ENCODE measurements at places on chromosomes 5 and 9.

- no peak for DNase-seq
These were observed 11.8 kb downstream of the DMXL1 start for GRCh38 chr5:119082691-119083090.

- DNase-seq, result no peak
These were observed 18.7 kb upstream of the ADAM19 start for GRCh38 chr5:157594257-157594656.

DNA sequence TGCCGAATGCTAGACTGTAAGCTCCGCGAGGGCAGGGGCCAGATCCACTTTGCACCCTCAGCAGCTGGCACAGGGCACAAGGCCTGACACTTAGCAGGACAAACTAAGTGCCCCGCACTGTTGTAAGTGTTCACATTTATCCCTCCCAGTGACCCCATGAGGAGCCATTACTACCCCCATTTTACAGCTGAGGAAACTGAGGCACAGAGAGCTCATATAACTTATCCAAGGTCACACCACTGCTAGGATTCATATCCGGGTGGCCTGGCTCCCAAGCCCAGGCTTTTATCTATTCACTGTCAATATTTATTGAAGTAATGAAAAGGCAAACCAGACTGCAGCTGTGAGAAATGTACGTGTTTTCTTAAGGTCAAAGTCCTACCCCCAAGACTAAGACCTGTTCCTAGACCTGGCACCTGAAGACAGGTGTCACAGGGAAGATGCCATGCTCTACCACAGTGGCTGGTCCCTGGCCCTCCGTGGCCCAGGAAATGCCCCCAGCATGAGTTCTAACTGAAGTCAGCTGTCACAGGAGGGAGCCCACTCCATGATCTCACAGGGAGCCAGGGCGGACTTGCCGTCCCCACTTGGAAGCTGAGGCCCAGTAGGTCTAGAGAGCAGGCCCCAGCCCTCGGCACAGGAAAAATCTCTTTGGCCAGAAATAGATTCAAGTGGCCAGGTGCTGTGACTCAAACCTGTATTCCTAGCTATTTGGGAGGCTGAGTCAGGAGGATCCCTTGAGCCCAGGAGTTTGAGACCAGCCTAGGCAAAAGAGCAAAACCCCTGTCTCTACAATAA is 74.7 kb upstream of the IL17B start:
- DNase-seq, result no peak

DNA sequence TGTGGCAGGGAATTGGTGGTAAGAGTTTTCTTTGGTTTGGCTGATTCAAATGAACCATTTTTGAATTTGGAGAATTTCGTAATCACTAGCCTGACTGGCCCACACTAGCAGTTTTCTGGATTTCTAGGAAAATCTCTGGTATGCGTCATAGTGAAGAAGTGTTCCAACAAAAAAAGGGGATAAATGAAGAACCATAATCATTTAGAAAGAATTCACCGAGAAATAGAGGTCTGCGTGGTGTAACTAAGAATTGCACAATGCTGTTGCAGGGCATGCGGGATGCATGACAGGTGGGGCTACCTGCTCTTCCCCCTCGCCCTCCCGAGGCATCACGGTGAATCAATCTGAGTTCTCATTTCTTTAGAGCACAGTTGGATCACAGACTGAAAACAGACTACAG is 232.3 kb upstream of the PAPPA start:
- no peak for DNase-seq

- no peak for DNase-seq
These were observed 40.1 kb downstream of the IQGAP2 start for GRCh38 chr5:76443066-76443800.

DNA sequence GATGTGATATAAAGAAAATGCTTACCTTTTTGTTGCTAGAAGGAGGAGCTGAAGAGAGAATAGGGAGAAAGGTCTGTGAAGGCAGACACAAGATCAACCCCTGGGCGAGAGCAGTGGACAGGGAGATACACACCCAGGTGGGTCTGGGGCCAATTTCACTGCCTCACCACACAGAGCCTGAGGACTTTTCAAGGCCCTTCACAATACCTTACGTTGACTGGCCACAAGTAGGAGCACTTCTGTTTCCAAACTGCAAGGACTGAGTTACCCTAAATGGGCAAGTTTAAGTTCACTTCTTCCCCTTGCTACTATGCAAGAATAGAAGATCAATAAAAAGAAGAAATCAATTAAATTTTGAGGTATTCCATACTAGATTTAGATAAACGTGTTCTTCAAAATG is 174.5 kb upstream of the SLC12A2 start:
- DNase-seq, result peak; percentile 12

DNA sequence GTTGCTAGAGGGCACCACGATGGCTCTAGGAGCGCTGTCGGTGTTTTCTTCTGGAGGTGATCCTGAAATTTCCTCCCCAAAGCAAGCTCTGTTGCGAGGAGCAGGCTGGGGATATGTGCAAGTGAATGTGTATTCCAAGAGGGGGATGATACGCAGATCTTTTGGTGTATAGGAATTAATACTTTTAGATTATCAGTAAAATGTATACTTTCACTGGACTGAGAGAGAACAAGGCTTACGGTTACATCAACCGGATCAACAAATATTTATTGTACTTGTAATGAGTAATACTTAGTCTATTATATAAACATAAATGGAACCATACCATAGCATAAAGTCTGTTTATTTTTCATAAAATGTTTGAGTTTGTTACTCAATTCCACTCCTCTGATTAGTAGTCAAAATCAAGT is 632 bp upstream of the PRKAA1 start:
- no peak for DNase-seq

DNA sequence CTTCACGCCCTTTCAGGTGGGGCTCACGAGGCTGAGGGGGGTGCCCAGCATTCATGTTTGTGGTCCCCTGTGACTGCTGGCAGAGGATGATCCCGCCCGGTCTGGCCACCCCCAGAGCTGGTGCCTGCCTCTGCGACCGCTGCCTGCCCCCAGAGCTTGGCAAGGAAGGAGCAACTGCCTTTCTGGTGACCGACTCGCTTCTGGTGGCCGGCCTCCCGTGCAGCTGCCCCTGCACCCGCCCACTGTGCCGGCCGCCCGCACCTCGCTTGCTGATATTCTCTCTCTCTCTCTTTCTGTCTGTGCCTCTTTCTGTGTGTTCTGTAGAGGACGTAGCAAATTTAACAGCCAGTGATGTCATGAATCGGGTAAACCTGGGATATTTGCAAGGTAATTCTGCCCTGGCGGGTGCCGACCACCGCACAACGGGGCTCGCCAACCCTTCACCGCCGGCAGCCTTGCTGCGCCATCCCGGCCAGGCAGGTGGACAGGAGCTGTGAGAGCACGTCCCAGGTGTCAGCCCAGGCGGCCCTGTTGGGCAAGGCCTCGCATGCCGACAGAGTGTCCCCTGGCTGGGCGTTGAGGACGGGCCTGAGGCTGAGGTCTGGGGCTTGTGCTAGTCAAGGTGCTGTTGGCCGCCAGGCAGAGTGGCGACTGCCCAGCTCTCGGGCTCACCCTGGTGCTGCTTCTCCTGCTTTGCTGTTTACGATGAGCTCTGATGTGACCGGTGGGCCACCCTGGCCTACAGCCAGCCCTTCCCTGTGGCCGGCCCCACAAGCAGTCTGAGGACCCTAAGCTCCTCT is 86.0 kb downstream of the KCNT1 start:
- DNase-seq, result no peak

GRCh38 chr5:6446042-6446441 is 2.6 kb upstream of the UBE2QL1 start:
- no peak for DNase-seq

DNA sequence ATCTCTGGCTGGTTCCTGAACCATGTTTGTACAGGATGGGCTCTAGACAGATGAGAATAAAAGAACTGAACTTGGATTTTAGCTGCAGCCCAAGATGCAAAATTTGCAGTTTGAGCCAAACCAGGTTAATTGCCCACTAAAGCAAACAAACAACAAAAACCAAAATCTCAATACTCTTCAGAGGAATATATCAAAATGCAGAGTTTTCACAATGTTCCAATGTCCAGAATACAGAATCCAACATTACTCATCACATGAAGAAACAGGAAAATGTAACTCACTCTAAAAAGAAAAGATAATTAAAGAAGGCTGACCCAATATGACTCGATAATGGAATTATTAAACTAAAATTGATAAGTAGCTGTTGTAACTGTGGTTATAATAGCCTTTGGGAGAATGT is 20.4 kb downstream of the FOXI1 start:
- DNase-seq, result no peak

DNA sequence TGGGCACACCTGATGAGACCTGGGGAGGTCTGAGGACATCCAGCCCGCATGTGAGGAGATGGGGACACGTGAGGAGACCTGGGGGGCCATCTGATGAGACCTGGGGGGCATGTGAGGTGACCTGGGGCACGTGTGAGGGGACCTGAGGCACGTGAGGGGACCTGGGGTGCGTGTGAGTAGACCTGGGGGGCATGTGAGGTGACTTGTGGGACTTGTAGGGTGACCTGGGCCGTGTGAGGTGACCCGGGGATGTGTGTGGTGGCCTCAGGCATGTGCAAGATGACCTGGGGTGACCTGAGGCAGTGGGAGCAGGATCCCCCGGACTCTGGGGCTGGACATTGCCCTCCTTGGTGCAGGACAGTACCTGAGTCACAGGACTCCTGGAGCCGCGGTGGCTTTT is 30.6 kb downstream of the PNPLA7 start:
- no peak for DNase-seq

DNA sequence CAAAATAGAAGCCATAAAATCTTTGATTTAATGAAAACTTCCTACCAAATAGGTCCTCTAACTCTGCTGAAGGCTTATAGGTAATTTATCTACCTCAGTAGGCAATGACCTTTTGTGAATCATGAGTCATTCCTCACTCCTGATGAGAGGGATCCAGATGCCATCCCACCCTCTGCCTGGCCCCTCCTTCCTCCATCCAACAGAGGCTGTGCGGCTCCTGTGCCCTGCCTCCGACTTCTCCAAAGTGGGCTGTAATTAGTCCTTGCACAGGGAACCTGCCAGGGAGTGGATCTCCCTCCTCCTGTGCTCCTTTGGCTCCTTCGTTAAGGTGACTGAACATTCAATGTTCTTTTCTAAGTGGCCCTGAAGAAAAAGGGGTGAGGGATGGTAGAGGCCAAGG is 213.9 kb upstream of the TBCA start:
- DNase-seq, result no peak

GRCh38 chr5:36870399-36871040 is 6.0 kb upstream of the NIPBL start:
- peak; percentile 38 for DNase-seq

DNA sequence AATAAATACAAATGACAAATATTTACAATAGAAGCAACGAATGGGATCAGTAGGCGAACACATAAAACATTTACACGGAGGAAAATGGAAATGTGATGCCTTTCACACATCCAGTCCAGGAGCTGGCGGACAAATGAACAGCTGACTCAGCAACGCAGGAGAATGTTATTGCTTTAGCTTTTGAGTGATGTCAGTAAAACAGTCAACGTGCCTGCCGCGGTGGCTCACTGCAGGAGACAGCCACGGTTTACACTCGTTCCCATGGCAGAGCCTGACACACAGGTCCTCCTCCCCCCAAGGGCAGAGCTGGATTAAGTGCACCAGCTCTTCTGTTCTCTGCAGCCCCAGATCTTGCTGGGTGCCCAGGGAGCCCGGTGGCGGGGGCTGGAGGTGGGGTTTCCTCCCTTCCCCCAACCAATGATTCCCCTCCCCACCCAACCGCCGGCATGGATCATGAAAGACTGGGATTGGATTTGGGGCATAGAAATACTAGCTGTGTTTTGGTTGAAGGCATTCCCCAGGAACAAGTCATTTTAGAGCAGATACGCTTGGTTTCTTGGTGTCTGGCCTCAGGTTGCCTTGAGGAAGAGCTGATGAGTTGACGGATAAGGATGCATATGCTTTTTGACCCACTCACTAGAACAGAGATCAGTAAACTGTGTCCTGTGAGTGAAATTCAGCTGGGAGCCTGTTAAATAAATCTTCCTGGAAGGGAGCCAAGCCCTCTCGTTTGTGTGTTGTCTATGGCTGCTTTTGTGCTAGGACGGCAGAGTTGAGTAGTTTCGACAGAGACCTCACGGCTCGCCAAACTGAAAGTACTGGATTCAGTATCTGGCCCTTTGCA is 12.5 kb downstream of the STC2 start:
- DNase-seq, result no peak
